ENCODE measurements at places on chromosomes 11 and 22.

DNA sequence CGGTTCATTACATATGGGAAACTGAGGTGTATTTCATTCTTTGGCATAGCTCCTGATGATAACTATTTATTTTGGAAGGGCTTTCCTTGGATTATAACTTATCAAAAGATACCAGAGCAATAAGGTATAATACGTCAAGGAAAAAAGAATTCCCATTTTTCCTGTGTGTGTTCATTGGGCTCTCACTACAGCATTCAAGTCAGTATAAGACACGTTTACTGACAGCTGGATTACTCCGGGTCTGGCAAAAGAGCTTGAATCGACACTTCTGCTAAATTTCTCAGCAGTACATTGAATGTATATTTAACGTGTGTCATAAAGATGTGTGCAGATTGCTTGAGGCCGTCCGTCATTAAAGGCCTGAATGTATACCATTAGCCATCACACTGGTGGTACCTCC is 163.4 kb downstream of the NCAM1 start:
- no peak for DNase-seq

DNA sequence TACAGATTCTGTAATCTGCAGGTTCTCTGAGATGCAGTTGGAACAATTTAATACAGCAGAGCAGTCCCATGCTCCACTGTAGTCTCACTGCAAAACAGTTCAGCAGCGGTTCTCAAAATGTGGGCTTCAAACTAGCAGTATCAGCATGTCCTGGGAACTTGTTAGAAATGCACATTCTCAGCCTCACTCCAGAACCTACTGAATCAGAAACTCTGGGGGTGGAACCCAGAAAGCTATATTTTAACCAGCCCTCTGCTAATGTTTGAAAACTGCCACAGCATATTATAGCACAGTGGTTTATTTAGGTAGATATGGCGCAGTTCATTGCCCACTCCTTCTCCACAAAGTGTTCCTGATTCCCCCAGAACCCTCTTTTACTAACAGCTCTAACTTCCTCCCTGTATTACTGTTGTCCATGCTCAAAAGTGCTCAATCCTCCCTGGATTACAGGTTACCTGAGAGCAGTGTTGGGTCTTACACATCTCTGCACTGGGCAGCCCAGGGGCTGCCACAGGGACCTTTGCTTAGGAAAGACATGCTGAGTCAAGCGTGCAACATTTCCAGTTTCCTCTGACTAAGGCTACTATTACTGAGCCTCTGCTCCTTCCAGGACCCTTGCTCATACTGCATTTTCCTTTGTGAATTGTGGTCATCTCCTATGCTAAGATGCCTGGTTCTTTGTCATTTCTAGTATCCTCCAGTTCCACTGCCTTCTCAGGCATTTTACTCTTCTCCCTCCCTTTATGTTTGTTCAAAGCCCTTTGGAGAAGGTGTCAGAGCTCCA is 7.7 kb upstream of the DGAT2 start:
- no peak for DNase-seq

DNA sequence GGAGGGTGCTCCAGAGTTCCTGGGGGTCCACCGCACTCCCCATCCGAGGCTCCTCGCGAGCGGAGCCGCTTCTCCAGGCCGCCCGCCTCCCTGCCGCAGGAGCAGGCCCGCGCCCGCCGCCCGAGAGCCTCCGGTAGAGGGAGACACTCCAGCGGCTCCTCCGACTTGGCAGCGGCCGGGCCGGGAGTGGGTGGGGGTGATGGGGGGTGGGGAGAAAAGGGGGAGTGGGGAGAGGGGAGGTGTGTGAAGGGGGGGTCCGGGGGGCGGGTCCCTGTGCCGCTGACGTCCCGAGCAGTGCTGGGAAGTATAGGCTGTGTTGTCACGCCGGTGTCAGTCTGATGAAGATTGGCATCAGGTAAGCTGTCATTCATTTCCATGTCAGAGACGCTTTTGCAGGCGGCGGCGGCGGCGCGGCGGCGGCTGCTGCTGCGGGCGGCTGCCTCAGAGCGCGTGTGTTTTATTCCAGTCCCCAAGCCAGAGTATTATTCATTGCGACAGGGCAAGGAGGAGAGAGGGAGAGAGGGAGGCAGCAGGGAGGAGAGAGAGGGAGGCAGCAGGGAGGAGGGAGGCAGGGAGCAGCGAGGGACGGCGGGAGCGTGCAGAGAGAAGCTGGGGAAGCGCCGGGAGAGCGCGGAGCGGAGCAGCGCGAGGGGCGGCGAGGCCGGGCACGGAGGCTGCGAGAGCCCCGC is at the start of gene PKNOX2:
TSS of gene PKNOX2 (plus strand) at position 330 of the 689 bp plus-strand sequence. CDS start 186,555 bp downstream, outside the sequence.
- peak; percentile 82 for DNase-seq

DNA sequence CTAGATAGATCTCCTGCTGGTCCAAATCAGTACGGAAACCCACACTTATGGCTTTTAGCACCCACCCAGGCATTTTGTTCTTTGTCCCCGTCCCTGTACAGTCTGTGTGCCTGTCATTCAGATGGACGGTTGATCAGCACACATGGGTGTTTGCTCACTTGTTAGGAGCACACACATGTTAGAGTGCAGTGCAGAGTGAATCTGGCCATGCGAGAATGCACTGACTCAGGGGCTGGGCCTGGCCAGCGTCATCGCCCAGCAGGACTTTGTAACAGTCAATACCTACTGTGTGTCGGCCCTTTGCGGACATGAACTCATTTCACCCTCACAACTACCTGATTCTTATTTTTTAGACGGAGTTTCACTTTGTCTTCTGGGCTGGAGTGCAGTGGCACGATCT is 3.4 kb downstream of the RPS6KA4 start:
- DNase-seq, result no peak

GRCh38 chr22:33393432-33393831 is 335.3 kb upstream of the SYN3 start:
- no peak for DNase-seq

DNA sequence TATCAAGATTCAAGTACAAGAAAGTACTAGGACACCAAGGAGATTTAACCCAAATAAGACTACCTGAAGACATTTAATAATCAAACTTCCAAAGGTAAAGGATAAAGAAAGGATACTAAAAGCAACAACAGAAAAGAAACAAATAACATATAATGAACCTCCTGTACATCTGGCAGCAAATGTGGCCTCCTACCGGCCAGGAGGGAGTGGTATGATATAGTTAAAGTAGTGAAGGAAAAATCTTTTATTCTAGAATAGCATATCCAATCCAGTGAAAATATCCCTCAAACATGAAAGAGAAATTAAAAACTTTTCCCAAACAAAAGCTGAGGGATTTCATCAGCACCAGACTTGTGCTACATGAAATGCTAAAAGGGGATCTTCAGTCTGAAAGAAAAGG is 104.7 kb upstream of the GUCY1A2 start:
- no peak for DNase-seq

- no peak for DNase-seq
Observed at GRCh38 chr11:96393753-96394348, 4.0 kb downstream of the JRKL start.

DNA sequence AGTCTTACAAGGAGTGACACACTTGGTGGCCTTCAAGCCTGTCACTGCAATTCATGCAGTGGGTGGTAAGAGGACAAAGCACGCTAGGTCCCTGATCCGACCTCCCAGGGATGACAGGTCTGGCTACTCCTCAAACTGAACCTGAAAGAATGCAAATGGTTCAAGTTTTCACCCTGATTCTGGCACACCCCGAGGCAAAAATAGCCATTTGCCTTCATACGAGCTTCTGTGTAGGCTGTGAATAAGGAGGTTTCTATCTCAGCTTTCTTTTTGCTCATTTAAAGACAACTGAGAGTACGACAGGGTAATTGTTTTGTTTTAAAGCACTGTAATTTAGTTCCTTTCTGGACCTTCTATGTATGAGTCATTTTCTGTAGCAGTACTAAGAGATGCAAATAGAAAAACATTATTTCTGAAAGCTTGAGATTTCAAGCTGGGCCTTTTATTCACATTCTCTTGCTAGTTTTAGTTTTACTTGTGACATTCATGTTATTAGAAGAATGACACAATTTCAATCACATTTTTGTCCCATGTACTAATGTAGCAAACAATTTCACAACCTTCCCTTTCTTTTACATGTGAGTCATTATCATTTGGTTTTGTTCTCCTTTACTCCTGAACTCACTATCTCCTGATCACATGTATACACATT is 56.6 kb upstream of the FDX1 start:
- no peak for DNase-seq
